Dorsolateral prefrontal cortex (tissue), 122 donors: ENCODE measurements at places on chromosomes 6 and 20. TPM values are rescaled to one million over a fixed set of nuclear protein-coding genes. Genes with fewer than 3 reads are reported as not detected.

GRCh38 chr6:105210932-105211531 lies 31.2 kb upstream of the POPDC3 start:
- no peak for DNase-seq

DNA sequence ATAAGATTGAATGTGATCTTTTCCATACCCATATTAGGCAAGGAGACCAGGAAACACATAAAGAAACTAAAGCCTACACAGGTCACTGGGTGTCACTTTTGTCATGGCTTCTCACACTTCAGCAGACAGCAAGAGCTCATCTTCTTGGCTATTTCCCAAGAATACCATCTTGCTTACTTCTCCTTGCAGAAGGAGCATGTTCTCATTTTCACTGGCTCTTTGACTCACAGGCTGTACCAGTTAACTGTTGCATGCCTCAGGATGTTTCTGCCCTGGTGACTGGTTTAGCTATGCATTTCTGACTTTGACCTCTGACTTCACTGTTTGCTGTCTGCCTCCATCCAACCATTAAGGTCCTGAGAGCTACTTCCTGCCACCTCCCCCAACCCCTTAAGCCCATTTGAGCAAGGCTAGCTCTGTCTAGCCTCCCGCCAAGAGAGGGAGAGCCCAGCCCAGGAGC lies 40.3 kb upstream of the OGFRL1 start:
- DNase-seq: no peak

GRCh38 chr6:56432194-56432593 lies 184.8 kb upstream of the COL21A1 start:
- DNase-seq: no peak

SLC16A10 gene
- 11.4 TPM for total RNA-seq

IL17F gene
- total RNA-seq: not detected
